ENCODE measurements at places on chromosomes 7 and 10.
A peak's percentile ranks its signal among the peaks of the same experiment; 100 is the strongest.

GRCh38 chr7:20164425-20165145 is 52.6 kb downstream of the MACC1 start:
- no peak for DNase-seq

- DNase-seq = no peak
These were observed 88.0 kb downstream of the OR13A1 start for GRCh38 chr10:45227456-45227855.

- no peak for DNase-seq
These were observed 146.1 kb upstream of the TCF7L2 start for GRCh38 chr10:112803961-112804401.

GRCh38 chr7:34747176-34747781 is 89.3 kb downstream of the NPSR1 start:
- DNase-seq = peak; percentile 32

DNA sequence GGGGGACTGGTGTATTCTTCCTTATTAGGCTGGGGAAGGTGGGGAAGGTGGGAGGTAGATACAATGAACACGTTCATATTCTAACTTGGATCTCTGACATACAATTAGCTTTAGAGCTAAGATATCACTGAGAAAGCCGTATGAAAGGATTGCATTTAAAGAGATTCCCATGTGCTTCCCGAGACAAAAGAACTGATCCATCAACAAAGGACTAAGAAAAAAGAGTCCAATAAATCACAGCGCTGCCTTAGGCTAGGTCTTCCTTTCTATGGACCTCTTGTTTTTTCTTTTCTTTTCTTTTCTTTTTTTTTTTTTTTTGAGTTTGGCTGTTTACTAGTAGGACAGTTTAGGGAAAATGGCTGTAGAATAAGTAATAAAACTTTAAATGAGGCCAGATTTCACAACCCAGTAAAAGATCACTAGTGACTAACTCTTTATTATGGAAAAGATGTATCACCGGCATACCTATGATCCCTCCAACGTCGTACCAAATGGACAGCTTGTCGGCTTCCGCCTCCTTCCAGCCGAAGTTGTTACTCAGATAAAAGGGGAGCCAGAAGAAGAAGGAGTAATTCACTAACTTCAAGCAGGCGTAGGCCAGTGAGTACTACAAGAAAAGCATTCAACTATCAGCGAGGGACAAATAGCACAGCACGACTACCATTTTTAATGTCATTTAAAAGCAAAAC is 50.0 kb downstream of the SLC37A3 start:
- no peak for DNase-seq

- DNase-seq = no peak
These were observed 59.3 kb downstream of the BMPER start for GRCh38 chr7:33964417-33965182.

Measured in NCI-H1436 (cell line).